ENCODE measurements at places on chromosomes 4 and X. TPM values are rescaled to one million over a fixed set of nuclear protein-coding genes. Genes with fewer than 3 reads are reported as not detected.

Gene FHDC1
- total RNA-seq: under 0.01 TPM

- peak; percentile 96 for DNase-seq
Measured at GRCh38 chrX:110086916-110087484, 84.1 kb downstream of the TMEM164 start.

GRCh38 chr4:67634741-67635140 is 66.2 kb downstream of the UBA6 start:
- DNase-seq: no peak

Gene MAGEB17
- total RNA-seq: under 0.01 TPM

Gene DMRTC1B
- total RNA-seq: not detected

GRCh38 chrX:10326578-10326977 is 169.8 kb downstream of the CLCN4 start:
- DNase-seq: peak; percentile 43

GRCh38 chrX:136584545-136584944 is 52.5 kb downstream of the VGLL1 start:
- DNase-seq: no peak

Gene USP51
- total RNA-seq: 1.1 TPM

Measured in IMR-90 (cell line).